ENCODE measurements at places on chromosomes 4 and X.

DNA sequence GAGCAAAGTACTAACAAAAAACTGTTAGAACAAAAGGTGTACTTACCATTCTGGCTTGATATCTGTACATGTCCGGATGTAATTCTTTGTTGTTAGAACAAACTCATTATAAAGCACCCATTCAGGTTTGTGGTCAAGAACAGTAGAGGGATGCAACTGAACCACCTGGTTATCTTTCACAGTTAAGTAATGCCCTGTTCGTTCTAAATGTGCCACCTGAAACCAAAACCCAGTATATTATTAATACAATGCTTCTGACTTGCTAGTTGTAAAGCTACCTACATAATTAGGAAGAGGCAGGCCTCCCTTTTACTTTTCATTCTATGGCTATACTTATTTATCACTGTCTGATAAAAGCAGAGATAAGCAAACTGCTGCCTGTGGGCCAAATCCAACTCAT is 54.8 kb downstream of the DHX15 start:
- DNase-seq: no peak

DNA sequence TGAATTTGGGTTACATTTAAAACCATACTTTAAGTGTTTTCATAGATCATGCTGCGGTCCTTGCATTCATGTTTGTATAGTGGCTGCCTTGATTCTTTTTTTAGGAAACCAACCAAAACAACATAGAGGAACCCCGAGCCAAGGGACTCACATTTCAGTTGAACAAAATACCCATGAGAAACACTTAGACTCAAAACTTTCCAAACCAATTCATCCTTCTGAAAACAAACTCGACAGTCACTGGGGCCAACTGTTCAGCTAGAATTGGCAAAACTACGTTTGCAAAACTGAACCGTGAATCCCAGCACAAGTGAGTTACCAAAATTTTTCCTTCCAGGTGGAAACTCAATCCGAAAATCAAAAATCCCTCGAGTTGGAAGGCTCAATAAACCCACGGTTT is 1.4 kb downstream of the ADGRA3 start:
- DNase-seq: no peak

GRCh38 chr4:150999086-150999485 is 16.0 kb downstream of the LRBA start:
- no peak for DNase-seq

GRCh38 chrX:23790155-23790497 is 7.2 kb downstream of the SAT1 start:
- no peak for DNase-seq

GRCh38 chrX:35800474-35800873 is 2.3 kb downstream of the MAGEB16 start:
- DNase-seq: no peak

GRCh38 chr4:184807256-184807655 is 18.5 kb downstream of the ACSL1 start:
- DNase-seq: no peak
